ENCODE measurements at places on chromosomes 3 and 15.

- no peak for DNase-seq
Measured at GRCh38 chr3:147130461-147130860, 275.9 kb downstream of the ZIC4 start.

DNA sequence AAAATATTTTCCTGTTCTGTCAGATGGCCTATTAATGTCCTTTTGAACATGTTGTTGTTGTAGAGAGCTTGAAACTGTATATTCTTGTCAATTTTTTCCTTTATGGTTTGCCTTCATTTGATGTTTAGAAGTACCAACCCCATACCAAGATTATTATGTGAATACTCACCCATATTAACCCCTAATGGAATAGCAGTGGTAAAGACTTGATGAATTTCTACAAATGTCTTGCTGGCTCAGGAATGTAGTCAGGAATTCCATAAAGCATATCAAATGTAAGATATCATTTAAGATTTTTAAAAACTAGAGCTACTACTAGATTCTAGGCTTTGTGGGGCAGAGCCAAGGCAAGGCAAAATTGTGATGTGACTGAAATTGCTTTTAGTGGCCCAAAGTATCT lies 30.0 kb downstream of the MYO5A start:
- DNase-seq: no peak

- no peak for DNase-seq
Measured at GRCh38 chr3:139811331-139811730, 123.7 kb upstream of the CLSTN2 start.

- DNase-seq: no peak
Measured at GRCh38 chr3:61771976-61772375, 210.6 kb downstream of the PTPRG start.

DNA sequence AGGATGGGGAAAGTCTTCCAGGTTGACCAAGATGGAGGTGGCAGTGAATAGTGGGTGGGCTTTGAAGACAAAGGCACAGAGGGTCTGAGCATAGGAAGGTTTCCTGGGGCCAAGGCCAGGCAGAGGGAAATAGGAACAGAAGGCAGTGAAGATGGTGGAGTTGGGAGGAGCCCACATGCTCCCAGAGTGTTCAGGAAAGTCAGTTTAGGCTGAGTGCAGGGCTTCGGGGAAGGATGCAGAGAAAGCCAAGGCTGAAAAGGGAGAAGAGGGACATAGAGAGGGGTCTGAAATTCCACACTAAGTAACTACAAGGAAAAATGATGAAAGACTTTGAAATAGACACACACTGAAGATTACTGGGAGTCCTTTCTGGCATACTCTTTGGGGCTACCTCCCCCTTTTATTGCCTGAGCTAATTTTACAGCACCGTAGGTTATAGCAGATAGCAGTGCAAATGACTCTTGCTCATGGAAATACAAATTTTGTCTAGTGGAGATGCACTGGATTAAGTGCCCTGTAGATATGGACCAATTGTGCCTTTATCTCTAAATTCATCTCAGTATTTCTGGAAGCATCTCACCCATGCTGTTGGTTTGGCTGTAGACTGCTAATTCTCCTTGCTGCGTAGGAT lies 3.8 kb downstream of the CX3CR1 start:
- no peak for DNase-seq

DNA sequence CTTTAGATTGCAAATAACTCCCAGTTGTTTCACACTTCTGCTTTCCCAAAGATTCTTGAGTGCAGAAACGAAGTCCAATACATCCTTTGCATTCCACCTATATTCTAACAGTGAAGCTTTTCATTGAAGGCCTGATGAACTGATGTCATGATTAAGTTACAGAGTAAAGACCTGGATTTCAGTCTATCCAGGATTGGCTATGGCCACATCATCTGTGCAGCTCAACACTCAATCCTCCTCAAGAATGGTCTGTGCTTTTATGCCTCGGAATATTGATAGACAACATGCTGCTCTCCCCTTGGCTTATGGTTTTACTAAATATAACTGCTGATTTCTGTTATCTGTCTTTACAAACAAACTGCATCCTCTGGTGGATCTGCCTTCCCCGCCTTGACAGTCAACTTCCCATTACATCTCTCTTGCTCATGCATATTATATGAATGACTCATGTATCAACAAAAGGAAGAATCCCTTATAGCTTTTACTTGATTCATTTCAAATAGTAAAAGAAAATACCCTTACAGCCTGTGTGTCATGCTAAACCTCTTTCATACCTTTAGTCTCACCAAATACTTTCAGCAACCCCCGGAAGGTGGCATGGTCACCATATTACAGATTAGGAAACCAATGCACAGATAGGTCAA lies 59.5 kb downstream of the SCN11A start:
- DNase-seq: no peak

- no peak for DNase-seq
Measured at GRCh38 chr3:195203606-195204005, 67.4 kb downstream of the XXYLT1 start.

DNA sequence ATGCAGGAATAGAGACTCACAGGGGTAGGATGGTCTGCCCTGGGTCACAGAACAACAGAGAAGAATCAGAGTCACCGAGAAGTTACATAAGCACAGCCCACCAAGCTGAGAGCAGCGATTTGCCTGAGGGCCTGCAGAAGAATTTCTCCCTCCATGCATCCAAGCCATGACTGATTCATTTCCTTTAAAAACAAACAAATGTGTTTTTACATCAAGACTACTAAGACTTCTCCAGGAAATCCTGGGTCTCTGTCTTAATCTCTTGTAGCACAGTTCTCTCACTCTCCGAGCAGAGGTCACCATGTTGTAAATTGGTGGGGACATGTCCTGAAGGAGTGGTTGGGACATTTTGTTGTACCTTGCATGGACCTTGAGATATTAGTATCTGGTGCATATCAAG lies 159.8 kb downstream of the THSD4 start:
- DNase-seq: no peak

- no peak for DNase-seq
Measured at GRCh38 chr3:81197386-81197785, 564.1 kb downstream of the GBE1 start.

GRCh38 chr15:51368751-51369450 lies 27.4 kb downstream of the GLDN start:
- DNase-seq: no peak

GRCh38 chr15:68020685-68021084 lies 33.4 kb upstream of the PIAS1 start:
- DNase-seq: no peak

DNA sequence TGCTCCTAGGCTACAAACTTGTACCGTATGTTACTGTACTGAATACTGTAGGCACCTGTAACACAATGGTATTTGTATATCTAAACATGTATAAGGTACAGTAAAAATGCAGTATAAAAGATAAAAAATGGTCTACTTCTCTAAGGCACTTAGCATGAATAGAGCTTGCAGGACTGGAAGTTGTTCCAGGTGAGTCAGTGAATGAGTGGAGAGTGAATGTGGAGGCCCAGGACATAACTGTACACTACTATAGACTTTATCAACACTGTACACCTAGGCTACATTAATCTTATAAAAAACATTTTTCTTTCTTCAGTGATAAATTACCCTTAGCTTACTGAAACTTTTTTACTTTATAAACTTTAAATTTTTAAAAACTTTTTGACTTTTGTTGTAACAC lies 12.5 kb downstream of the TNFAIP8L3 start:
- DNase-seq: no peak

DNA sequence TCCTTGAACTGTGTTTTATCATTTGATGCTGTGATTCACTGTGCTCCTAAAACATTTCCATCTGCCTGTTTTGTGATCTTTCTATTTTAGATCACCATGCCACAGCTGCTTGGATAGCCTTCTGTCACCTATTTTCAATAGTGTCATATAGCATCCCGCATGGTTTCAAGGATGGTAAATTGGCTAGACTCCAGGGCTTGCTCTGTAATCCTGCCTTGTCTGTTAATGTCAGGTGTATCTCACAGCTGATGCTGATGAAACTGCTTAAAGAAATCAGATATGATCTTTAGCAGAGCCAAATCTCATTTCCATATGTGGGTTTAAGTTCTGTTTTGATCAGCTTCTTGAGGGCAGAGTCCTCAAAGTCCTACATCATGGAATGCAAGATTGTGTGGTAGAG lies 182.2 kb downstream of the UBE2E2 start:
- DNase-seq: no peak

DNA sequence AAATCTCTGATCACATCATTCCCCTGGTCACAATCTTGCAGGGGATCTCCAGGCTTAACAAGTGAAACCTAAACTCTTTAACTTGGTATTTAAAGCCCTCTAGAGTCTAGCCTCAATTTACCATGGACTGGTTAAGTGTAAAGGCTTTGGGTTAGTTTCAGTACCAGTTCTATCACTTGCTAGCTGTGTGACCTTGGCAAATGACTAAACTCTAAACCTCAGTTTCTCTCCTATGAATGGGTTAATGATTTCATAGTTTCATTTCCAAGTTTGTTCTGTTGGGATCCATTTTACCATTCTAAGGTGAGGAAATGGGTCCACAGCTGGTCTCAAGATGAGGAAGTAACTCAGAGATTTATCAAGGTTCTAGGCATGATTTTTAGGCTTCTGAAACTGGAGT lies 38.8 kb upstream of the TIMP4 start:
- DNase-seq: no peak

GRCh38 chr3:150797155-150797554 lies 34.2 kb upstream of the SIAH2 start:
- no peak for DNase-seq

DNA sequence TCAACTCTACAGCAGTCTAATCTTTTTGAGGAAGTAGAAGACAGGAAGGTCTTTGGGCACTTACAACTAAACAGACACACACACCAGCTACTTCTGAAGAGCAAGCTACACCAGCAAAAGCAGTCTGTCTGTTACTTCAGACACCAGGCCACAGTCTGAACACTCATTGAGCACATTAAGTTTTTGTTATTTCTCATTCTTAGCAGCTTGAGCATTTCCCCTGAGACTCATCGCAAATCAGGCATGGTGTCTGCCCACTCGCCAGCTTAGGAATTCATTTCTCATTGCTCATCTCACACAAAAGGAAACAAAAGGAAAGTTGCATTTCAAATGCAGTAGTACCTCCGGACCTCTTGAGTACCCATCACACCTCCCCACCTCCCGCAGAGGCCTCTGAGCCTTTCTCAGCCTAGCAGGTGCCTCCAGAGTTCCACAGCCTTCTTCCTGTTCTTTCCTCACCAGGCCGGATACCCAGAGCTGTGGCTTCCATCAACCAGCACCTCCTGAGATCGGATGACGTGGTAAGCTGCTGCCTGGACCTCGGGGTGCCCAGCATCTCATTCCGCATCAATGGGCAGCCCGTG lies 302.0 kb downstream of the RYR3 start:
- DNase-seq: no peak

- DNase-seq: no peak
Measured at GRCh38 chr3:197224034-197224444, 74.4 kb downstream of the DLG1 start.

DNA sequence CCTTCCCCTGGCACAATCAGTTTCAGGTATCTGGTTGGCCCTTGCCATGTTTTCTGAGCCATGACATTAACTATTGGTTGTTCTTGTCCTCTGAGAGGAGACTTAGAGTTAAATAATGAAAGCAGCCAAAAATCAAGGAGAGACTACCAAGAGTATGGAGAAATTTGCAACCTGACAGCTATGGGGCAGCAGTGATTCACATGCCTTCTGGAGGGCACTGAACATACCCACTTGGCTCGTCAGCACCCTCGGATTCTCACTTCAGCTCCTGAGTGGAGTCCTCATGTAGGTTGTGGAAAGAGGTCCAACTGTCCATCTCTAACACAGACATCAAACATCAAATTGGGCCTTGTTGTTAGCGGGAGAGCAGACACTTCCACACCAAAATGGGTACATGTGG lies 265.6 kb downstream of the EBLN2 start:
- no peak for DNase-seq

DNA sequence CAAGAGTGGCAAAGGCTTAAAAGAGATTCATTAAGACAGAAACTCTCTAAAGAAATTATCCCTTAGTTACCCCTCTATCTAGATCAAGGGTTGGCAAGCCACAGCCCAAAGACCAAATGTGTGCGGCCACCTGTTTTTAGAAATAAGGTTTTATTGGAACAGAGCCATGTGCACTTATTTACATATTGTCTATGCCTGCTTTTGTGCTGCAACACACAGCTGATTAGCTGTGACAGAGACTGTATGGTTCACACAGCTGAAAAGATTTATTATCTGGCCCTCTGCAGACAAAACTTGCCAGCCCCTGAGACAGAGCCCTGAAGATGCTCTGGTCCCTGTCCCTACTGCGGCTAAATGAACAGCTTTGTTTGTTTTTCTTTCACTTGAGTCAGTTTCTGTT lies 88.1 kb downstream of the ADAMTS9 start:
- DNase-seq: no peak

DNA sequence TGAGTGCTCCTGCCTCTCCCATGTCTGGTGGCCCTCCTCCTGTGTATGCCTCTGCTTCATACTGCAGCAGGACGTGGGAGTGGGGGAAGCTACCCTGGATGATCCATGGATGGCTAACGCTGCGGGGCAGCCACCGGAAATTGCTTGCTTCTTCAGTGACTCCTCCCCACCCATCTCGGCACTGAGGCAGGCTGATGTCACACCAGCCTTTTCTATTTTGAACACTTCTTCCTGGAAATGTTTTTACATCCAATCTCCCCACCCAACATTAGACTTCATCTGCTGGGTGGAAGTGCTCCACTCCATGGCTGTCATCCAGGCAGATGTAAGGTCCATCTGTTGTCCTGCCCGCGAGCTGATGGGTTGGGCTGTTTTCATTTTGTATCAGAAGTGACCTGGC lies 58.9 kb upstream of the MUC13 start:
- DNase-seq: no peak

DNA sequence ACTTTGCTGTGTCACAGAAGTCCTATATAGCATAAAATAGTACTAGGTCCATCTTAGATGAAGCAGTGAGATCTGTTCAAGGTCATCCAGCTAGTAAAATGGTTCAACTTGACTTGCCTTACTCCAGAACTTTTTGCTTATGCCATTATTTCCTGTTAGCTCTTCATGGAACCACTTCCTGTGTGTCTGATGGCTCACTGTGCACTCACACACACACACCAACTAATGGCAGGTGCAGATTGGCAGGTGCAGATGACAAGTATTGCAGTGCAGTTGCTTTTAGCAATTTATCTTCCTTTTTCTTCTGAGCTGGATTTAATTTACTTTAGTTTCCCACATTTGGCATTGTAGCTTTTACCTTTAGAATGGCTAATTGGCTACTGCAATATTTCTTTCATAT lies 29.8 kb downstream of the GOLGA8S start:
- DNase-seq: no peak

- no peak for DNase-seq
Measured at GRCh38 chr3:177831361-177831760, 634.1 kb upstream of the TBL1XR1 start.

DNA sequence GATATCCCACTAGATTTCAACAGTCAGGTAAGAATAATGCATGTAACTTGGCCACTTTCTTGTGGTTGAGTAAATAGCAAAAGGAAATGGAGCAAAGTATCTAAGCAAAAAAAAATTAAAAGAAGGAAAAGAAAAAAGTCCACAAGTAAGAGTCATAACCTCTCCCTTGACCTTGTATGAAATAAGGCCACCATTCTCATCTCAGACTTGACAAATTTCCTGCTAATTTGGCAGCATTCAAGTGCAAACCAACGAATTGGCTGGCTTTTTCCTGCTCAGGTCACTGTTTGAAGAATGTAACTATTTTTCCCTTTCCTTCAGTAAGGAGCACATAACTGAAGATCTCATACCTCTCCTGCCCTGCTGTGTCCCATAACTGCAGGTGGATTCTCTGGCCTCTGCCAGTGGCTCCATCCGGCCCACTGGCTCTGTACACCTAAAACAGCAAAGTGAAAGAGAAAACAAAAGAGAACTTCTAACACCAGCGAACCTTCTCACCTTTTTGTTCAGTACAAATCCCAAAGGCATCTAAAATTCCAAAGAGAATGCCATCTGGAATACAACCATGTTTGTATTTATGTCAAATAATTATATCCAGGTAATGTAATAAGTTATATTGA lies 33.4 kb upstream of the RSL24D1 start:
- no peak for DNase-seq

All from activated T-cell treated with anti-CD3 and anti-CD28 coated beads for 24 hours (primary cell).